ENCODE measurements at places on chromosomes 7 and 10. TPM values are rescaled to one million over a fixed set of nuclear protein-coding genes. Genes with fewer than 3 reads are reported as not detected.

The SFTPA2 gene
- not detected for total RNA-seq

- H3K27ac ChIP-seq: no peak overlapping the region
- no peaks in the 10 kb centered on the region for H3K36me3 ChIP-seq
- H3K4me3 ChIP-seq: no peak overlapping the region
- no peaks in the 10 kb centered on the region for H3K27me3 ChIP-seq
- no peak for DNase-seq
Measured at GRCh38 chr10:74382663-74383062, 231.6 kb downstream of the ADK start.

The RGS10 gene
- 33.6 TPM for total RNA-seq

- H3K4me1 ChIP-seq: no peaks in the 10 kb centered on the region
- H3K27ac ChIP-seq: no peak overlapping the region
- no peaks in the 10 kb centered on the region for H3K27me3 ChIP-seq
- no peak for DNase-seq
- H3K4me3 ChIP-seq: no peak overlapping the region
Measured at GRCh38 chr10:44829426-44829825, 81.7 kb upstream of the TMEM72 start.

The SLC26A3 gene
- not detected for total RNA-seq

The VAX1 gene
- not detected for total RNA-seq

The NEUROD6 gene
- not detected for total RNA-seq

The HMX2 gene
- total RNA-seq: not detected

DNA sequence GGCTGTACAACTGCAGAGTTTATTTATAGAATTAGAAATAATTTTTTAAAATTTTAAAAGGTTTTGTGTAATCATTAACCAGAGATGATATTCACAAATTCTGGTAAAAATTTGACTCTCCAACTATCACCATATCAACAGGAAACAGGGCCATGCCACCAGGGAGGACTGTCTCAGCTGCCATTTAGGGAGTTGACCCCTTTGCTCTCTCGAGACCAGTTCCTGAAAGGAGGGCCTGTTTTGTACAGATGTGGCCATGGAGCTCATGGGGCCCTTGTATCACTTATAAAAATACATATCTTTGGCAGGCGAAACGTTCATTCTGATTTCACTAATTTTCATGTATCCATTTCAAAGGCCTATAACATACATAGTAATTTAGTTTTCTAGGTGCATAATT lies 20.3 kb downstream of the H2AZ2 start:
- H3K27me3 ChIP-seq: no peaks in the 10 kb centered on the region
- H3K4me3 ChIP-seq: no peak overlapping the region
- no peaks in the 10 kb centered on the region for H3K4me1 ChIP-seq
- no peak overlapping the region for H3K27ac ChIP-seq
- H3K36me3 ChIP-seq: peaks cover 69% of the 10 kb centered on the region
- no peak for DNase-seq

- DNase-seq: no peak
- no peaks in the 10 kb centered on the region for H3K27me3 ChIP-seq
- no peak overlapping the region for H3K4me3 ChIP-seq
- no peak overlapping the region for H3K27ac ChIP-seq
- no peaks in the 10 kb centered on the region for H3K4me1 ChIP-seq
- peaks cover 85% of the 10 kb centered on the region for H3K36me3 ChIP-seq
Measured at GRCh38 chr10:93369588-93370164, 112.5 kb downstream of the MYOF start.

DNA sequence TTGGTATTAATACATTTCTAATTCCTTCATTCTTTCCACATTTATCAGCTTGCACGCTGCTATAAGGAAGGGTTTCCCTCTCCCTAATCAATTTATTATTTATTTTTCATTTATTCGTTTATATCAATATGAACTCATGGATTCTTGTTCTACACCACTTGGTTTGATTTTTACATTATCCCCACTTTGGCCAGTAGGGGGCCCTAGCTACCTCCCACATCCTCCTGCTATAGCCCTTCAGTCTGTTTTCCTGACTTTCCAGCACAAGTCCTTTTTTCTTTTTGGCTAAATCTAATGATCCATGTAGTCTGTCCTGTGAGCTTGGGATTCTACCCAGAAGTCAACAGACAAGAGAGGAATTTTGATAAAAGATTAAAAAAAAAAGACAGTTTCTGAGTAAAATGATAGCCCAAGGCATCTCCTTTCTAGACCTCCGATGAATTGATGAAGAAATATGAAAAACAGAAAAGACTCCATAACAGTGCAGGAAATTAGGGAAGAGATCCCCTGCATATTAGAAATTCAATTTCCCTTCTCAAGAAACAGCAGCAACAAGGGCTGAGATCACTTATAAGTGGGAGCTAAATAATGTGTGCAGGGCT lies 47.7 kb downstream of the LYZL2 start:
- no peak overlapping the region for H3K27ac ChIP-seq
- no peak for DNase-seq
- no peaks in the 10 kb centered on the region for H3K27me3 ChIP-seq

The PRTFDC1 gene
- total RNA-seq: 4.9 TPM

The EPO gene
- not detected for total RNA-seq

- no peaks in the 10 kb centered on the region for H3K36me3 ChIP-seq
- H3K4me3 ChIP-seq: no peak overlapping the region
- peaks cover 63% of the 10 kb centered on the region for H3K4me1 ChIP-seq
Measured at GRCh38 chr7:99105756-99106155, 38.2 kb downstream of the SMURF1 start.

DNA sequence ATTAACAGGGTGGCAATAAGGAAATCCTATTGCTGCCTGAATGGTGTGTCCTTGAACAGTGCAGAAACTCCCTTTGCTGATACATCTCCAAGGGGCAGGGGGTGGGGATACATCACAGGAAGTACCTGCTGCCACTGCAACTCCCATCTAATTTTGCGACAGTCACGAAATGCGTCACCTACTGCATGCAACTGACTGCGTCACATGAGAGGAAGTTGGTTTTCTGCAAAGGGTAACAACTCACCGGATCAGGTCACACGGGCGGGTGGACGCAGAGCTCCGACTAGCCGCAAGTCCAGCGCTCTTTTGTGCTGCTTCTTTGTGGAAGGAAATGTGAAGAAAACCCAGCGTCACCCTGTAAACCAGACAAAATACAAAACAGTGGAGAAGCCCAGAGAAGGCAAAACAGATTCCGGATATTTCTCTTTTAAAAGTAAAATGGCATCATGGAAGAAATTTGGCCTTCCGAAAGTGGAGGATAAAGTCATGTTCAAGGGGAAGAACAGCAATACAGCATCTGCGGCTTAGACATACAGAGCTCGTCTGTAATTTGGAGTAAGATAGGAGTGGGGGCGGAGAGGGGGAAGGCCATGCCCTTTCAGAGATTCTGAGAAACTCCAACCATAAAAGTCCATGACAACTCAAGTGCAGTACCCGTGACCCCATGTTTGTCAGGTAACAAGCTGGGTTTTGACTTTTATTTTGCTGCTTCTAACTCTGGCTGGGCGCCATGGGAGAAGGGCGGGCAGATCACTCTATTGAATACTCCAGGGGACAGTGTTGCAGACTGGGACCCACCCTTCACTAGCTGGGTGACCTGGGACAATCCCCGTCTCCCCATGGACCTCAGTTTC lies 32.3 kb upstream of the PLEKHS1 start:
- H3K4me3 ChIP-seq: no peak overlapping the region
- H3K36me3 ChIP-seq: peaks cover 64% of the 10 kb centered on the region
- no peak for DNase-seq
- no peak overlapping the region for H3K27ac ChIP-seq
- H3K4me1 ChIP-seq: peaks cover 4% of the 10 kb centered on the region

The EMX2 gene
- total RNA-seq: not detected

DNA sequence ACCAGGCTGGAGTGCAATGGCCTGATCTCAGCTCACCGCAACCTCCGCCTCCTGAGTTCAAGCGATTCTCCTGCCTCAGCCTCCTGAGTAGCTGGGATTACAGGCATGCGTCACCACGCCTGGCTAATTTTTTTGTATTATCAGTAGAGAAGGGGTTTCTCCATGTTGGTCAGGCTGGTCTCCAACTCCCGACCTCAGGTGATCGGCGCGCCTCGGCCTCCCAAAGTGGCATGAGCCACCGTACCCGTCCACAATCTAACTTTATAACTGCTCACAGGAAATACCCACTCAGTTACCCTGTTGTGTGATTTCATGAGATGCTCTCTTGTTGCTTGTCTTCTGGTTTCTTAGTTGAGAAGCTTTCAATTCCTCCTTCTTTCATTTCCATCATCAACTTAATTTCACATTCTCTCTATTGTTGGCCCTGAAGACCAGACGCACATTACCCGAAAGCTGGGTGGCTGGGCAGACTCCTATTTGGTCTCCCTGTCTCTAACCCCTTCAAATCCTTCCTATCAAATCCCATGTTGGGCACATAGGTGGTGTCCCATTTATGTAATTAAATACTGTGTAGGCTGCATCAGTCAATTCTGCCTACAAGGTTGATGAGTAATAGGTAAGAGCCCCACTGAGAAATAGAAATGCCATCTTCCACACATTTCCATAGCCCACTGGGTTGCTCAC lies 1.1 kb upstream of the GSTO2 start:
- H3K36me3 ChIP-seq: peaks cover 43% of the 10 kb centered on the region
- no peak for DNase-seq
- no peaks in the 10 kb centered on the region for H3K27me3 ChIP-seq
- H3K27ac ChIP-seq: no peak overlapping the region
- peaks cover 13% of the 10 kb centered on the region for H3K4me1 ChIP-seq
- H3K4me3 ChIP-seq: peak overlapping the region; percentile 90

- no peak for DNase-seq
- no peak overlapping the region for H3K27ac ChIP-seq
- H3K27me3 ChIP-seq: no peaks in the 10 kb centered on the region
- H3K4me1 ChIP-seq: no peaks in the 10 kb centered on the region
- H3K4me3 ChIP-seq: no peak overlapping the region
Measured at GRCh38 chr7:48782511-48782910, 141.8 kb upstream of the CDC14C start.
